ENCODE measurements at places on chromosomes 2 and 18.

DNA sequence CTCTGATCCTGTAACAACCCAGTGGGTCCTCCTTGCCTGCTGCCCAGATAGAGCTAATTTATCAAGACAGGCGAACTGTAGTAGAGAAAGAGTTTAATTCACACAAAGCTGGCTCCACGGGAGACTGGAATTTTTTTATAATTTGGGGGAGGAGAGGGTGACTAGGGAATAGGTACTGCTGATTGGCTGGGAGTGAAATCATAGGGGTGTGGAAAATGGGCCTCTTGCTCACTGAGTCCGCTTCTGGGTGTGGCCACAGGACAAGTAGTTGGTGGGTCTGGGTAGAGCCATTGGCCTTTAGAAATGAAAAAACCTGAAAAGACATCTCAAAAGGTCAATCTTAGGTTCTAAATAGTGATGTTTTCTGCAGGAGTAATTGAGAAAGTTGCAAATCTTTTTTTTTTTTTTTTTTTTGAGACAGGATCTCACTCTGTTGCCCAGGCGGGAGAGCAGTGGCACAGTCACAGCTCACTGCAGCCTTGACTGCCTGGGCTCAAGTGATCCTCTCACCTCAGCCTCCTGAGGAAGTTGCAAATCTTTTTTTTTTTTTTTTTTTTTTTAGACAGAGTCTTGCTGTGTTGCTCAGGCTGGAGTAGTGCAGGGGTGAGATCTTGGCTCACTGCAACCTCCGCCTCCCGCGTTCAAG lies 14.4 kb upstream of the UGGT1 start:
- H3K27ac ChIP-seq, result no peak overlapping the region
- no peak overlapping the region for H3K4me3 ChIP-seq
- no peak for DNase-seq
- no peaks in the 10 kb centered on the region for H3K4me1 ChIP-seq

GRCh38 chr2:37388074-37388473 lies 43.6 kb downstream of the QPCT start:
- H3K4me3 ChIP-seq, result no peak overlapping the region
- H3K4me1 ChIP-seq, result no peaks in the 10 kb centered on the region
- DNase-seq, result peak; percentile 17
- no peaks in the 10 kb centered on the region for H3K36me3 ChIP-seq
- H3K27ac ChIP-seq, result no peak overlapping the region
- no peaks in the 10 kb centered on the region for H3K27me3 ChIP-seq

DNA sequence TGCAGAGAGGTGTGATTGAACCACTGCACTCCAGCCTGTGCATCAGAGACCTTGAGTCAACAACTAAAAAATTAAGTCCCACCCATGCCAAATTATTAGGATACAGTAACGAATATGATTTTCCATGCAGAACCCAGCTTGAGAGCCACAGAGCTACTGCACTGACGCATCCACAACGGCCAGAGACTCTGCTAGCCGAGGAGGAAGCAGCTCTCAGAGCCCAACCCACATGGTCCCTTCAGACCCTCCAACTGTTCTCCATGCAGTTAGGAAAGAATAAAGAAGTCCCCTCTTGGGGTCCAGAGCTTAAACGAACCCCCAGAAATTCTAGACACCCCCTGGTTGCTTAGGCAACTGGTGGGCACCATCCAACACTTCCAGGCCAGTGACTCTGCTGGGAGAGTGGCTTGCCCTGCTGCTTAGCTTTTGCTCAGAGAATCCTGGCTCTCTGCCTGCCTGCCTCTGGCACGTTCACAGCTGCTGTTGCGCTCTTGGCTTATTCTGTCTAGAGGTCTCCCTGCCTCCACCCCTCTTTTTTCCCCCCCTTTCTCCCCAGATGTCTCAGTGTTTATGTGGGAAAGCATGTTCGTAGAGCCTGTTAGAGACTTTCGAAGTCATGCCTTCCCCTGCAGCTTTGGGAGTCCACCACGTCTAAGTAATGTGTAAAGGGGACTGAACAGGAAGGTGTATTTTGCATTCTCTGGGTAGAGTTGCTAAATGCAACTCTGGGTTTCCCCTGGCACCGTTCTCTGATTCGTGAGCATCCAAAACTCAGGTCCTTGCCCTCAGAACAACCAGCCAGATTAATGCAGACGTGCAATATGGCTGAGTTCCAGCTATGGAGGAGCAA lies 26.0 kb upstream of the SP3 start:
- peak; percentile 67 for DNase-seq
- no peaks in the 10 kb centered on the region for H3K27me3 ChIP-seq
- no peak overlapping the region for H3K4me3 ChIP-seq
- H3K4me1 ChIP-seq, result peaks cover 30% of the 10 kb centered on the region

DNA sequence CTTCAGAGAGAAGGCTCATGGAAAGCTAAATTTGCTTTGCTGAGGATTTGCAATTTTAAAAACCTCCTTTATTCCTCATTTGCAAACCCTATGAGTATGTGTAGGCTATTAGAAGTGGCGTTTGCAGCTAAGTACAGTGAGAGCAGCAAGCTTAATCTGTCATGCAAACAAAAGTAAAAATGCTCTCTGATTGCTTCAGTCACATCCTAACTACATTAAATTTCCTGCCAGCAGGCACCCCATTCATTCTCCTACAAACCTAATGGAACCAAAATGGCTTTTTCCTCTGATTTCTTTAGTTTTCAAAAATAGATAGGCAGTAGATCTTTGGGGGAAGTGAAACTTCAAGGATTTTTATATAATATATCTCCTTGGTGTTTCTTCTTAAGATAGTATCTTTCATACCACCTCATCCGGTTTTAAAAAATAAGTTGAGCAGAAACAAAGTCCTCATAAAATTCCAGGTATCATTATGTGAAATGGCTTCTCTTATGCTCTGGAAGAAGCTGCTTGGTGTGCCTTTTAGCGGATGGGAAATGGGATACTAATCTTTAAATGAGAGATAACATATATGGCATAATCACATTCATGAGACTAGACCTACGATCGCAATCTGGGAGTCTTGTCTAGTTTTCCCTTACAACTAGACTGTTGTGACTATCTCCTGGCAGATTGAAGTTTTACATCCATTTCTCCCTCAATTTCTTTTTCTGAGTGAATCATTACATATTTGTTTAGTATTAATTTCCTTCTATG lies 49.1 kb downstream of the CLIP4 start:
- no peak for DNase-seq
- no peaks in the 10 kb centered on the region for H3K4me1 ChIP-seq
- H3K27me3 ChIP-seq, result no peaks in the 10 kb centered on the region
- H3K4me3 ChIP-seq, result no peak overlapping the region
- H3K36me3 ChIP-seq, result no peaks in the 10 kb centered on the region
- H3K27ac ChIP-seq, result no peak overlapping the region

GRCh38 chr2:27014771-27015433 lies 17.9 kb upstream of the TMEM214 start:
- no peak overlapping the region for H3K4me3 ChIP-seq
- peak overlapping the region; percentile 7 for H3K27ac ChIP-seq
- no peaks in the 10 kb centered on the region for H3K27me3 ChIP-seq
- DNase-seq, result no peak
- peaks cover 11% of the 10 kb centered on the region for H3K4me1 ChIP-seq
- H3K36me3 ChIP-seq, result no peaks in the 10 kb centered on the region

- DNase-seq, result no peak
- H3K27me3 ChIP-seq, result no peaks in the 10 kb centered on the region
- H3K4me3 ChIP-seq, result peak overlapping the region; percentile 64
- H3K27ac ChIP-seq, result peak overlapping the region; percentile 99
- no peaks in the 10 kb centered on the region for H3K36me3 ChIP-seq
- H3K4me1 ChIP-seq, result peaks cover 20% of the 10 kb centered on the region
These were observed 752 bp upstream of the BAZ2B start for GRCh38 chr2:159617100-159617499.

DNA sequence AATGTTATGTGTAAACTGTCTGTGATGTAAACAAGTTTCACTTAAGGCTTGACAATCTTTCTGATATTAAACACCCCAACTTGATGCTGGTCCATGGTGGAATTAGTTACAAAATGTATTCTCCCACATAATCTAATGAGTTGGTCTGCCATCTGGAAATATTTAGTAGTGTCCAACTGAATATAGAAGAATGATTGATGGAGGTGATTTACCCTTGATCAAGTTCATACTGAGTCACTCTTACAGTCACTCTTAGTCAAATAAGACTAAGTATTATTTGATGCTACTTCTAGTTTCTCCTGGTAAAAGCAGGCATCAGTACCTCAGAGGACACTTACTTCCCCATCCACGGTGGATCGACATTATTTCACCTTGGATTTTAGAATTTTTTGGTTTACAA lies 198.1 kb downstream of the SATB2 start:
- H3K4me1 ChIP-seq, result no peaks in the 10 kb centered on the region
- no peaks in the 10 kb centered on the region for H3K27me3 ChIP-seq
- H3K27ac ChIP-seq, result no peak overlapping the region
- H3K4me3 ChIP-seq, result no peak overlapping the region
- DNase-seq, result no peak

- H3K27ac ChIP-seq, result no peak within 1 kb of the TSS
- no peak for DNase-seq
- H3K4me1 ChIP-seq, result no peaks in the 10 kb centered on the region
- H3K4me3 ChIP-seq, result no peak within 1 kb of the TSS
- no peaks in the 10 kb centered on the region for H3K27me3 ChIP-seq
These were observed at the start of gene IL36A for GRCh38 chr2:113005030-113005509. IL36A (plus strand) TSS chr2:113005459; CDS start chr2:113005872, 413 bp downstream.

GRCh38 chr2:43846140-43846793 lies 7.5 kb downstream of the ABCG8 start:
- H3K36me3 ChIP-seq, result no peaks in the 10 kb centered on the region
- H3K4me3 ChIP-seq, result no peak overlapping the region
- no peak overlapping the region for H3K27ac ChIP-seq
- no peak for DNase-seq
- H3K27me3 ChIP-seq, result no peaks in the 10 kb centered on the region

DNA sequence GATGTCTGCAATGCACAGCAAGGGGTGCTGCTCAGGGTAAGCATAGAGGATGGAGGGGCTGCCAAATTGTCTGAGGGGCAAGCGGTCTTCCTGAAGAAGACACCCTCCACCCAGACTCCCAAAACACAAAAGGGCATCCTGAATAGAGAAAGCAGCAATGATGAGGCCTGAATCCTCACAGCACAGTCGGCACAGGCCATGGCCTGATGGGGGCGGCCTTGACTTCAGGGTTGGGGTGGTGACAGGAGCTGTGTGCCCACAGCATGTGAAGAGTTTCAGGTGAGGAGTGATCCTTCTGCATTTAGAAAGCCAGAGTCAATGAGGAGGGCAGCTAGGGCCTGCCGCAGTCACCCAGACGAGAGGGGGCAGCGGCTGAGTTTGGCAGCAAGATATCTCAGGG lies 159.4 kb downstream of the GALNT14 start:
- no peak for DNase-seq
- H3K4me3 ChIP-seq, result no peak overlapping the region
- H3K36me3 ChIP-seq, result no peaks in the 10 kb centered on the region
- peaks cover 2% of the 10 kb centered on the region for H3K27me3 ChIP-seq
- no peak overlapping the region for H3K27ac ChIP-seq
- H3K4me1 ChIP-seq, result peaks cover 7% of the 10 kb centered on the region

DNA sequence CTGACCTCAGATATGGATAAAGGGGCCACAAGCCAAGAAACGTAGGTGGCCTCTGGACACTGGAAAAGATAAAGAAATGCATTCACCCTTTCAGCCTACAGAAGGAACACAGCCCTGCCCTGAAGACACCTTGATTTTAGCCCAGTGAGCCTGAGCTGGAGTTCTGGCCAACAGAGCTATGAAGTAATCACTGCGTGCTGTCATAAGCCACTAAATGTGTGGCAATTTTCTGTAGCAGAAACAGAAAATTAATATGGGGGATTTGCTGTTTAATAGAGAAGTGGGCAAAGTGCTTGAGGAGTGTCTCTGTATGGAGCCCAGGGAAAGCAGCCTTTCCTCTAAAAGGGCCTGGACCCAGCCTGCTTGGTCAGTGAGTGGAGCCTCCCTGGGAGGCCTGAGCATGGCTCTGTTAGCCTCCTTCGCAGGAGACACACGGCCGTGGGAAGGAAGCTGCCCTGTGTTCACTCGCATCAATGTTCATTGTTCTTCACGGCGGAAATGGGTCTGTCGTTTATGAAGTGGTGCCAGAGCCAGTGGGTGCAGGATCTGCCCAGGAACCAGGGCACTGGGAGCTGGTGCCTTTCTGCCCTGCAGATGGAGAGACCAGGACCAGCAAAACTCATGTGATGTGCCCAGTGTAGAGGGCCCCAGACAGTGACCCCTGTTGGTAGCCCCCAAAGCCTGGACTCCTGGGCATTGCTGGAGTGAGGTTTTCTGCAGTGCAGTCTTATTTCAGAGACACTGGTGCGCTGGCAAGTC lies 268.9 kb downstream of the NDUFA10 start:
- H3K4me3 ChIP-seq, result no peak overlapping the region
- no peak overlapping the region for H3K27ac ChIP-seq
- H3K27me3 ChIP-seq, result no peaks in the 10 kb centered on the region
- no peak for DNase-seq
- no peaks in the 10 kb centered on the region for H3K36me3 ChIP-seq

- H3K27me3 ChIP-seq, result no peaks in the 10 kb centered on the region
- H3K27ac ChIP-seq, result no peak overlapping the region
- H3K4me3 ChIP-seq, result no peak overlapping the region
- no peak for DNase-seq
- H3K36me3 ChIP-seq, result no peaks in the 10 kb centered on the region
These were observed 1287.5 kb upstream of the NXPH2 start for GRCh38 chr2:140067661-140068060.

- no peaks in the 10 kb centered on the region for H3K27me3 ChIP-seq
- no peak overlapping the region for H3K27ac ChIP-seq
- DNase-seq, result no peak
- no peaks in the 10 kb centered on the region for H3K36me3 ChIP-seq
- H3K4me3 ChIP-seq, result no peak overlapping the region
- H3K4me1 ChIP-seq, result peaks cover 6% of the 10 kb centered on the region
These were observed 2.5 kb upstream of the DNAJC10 start for GRCh38 chr2:182713601-182714000.

- no peaks in the 10 kb centered on the region for H3K4me1 ChIP-seq
- H3K4me3 ChIP-seq, result no peak overlapping the region
- no peak overlapping the region for H3K27ac ChIP-seq
These were observed 62.9 kb downstream of the MTHFD2 start for GRCh38 chr2:74261204-74261864.

DNA sequence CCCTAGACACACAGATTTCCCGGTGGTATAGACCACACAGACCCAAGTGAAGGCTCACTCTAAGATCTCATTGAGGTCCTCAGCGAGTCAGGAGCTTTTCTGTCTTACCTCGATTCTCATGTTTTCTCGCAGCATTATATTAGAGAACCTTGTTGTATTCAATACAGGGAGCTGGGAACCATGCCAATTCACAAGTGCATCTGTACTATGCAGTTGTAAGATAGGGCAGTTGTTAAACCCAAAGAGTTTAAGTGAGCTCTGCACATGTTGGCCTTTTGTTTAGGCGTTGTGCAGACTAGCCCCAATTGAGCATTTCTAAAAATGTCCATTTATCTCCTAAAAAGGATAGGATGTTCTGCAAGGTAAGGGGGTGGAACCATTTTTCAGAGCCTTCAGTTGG lies 59.6 kb downstream of the FEZ2 start:
- H3K36me3 ChIP-seq, result no peaks in the 10 kb centered on the region
- no peak overlapping the region for H3K4me3 ChIP-seq

DNA sequence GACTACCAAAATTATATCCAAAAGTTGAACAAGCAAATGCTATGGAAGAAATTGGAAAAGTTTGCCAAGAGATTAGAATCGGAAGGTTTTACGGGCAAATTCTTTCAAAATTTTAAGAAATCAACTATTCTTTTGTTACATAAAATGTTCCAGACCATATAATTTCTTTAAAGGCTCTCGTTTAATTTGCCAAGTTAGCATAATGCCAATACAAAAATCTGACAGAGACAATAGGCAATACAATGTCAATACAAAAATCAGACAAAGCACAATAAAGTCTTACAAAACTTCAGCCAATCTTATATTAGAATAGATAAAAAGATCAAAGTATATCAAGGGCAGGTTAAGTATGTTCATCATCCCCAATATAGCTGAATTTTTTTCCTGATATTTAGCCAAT lies 224.2 kb downstream of the BCL11A start:
- no peak overlapping the region for H3K4me3 ChIP-seq
- H3K27me3 ChIP-seq, result no peaks in the 10 kb centered on the region
- H3K36me3 ChIP-seq, result no peaks in the 10 kb centered on the region
- no peak for DNase-seq
- H3K4me1 ChIP-seq, result no peaks in the 10 kb centered on the region

All from hepatocyte (in vitro differentiated cells).